Right lung (tissue), 10 donors: ENCODE measurements at places on chromosomes 5 and 9.

- DNase-seq, result no peak
Observed at GRCh38 chr9:88772575-88772974, 218.7 kb upstream of the S1PR3 start.

DNA sequence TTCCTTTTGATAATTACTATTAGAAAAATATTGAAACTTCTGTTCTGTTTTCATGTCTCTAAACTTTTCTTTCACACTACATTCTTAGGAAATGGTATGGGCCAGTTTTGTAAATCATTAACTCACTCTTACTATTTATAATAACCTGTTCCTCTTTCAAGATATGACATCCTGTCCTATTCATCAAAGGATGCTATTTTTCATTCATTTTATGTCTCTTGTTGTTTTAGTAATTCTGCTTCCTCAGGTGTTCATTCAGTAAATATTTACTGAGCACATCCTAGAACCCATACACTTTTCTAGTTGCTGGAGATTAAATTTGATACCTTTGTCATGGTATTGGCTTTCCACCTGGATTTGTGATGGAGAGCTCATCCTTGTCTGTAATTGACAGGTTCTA lies 58.0 kb downstream of the GDA start:
- no peak for DNase-seq

GRCh38 chr9:122580360-122580759 lies 2.8 kb downstream of the OR1L8 start:
- DNase-seq, result no peak

- DNase-seq, result no peak
Observed at GRCh38 chr5:122120493-122120892, 8.9 kb upstream of the ZNF474 start.

- DNase-seq, result no peak
Observed at GRCh38 chr5:155027993-155028629, 14.6 kb downstream of the KIF4B start.

GRCh38 chr9:87512311-87512710 lies 14.6 kb downstream of the DAPK1 start:
- DNase-seq, result no peak

GRCh38 chr5:79536193-79536906 lies 22.4 kb upstream of the HOMER1 start:
- DNase-seq, result no peak

DNA sequence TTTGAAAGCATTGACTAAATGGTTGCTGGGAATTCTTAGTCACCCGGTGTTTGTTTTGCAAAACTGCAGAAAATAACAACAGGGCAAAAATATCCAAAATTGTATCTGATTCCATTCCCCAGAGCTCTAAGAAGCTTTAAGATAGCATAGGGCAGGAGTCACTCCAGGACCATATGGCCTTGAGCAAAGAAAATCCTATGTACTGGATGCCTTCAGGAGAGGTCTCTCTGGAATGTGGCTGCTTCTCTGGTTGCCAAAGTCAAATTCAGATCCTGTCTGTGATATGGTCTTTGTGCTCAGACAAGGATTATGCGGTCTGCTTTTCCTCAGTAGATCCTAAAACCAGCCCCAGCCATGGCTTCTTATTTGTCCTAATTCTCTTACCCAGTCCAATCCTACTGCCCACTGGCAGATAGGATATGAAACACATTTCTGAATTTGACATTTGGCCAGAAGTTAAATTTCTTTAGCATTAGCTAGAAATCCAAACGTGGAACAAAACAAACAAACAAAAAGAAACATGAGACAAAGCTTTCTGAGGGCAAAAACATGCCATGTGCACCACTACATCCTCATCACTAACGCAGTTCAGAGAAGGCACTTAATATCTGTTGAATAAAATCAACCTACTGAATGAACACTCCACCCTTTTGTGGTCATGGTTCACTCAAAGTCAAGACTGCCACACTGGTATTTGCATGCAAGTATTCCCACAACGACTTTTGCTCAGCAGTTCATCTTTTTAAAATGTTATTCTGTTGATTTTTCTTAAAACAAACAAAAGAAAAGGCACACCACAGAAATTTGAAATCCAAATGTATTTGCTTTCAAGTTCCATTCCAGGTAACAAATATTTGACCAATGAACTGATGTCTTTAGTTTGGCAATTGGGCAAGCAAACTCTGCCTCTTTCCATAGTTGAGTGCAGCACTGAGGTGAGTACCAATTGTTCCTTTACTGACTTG lies 165.7 kb downstream of the TRPM6 start:
- DNase-seq, result no peak

- DNase-seq, result no peak
Observed at GRCh38 chr9:23779220-23779619, 46.8 kb downstream of the ELAVL2 start.

DNA sequence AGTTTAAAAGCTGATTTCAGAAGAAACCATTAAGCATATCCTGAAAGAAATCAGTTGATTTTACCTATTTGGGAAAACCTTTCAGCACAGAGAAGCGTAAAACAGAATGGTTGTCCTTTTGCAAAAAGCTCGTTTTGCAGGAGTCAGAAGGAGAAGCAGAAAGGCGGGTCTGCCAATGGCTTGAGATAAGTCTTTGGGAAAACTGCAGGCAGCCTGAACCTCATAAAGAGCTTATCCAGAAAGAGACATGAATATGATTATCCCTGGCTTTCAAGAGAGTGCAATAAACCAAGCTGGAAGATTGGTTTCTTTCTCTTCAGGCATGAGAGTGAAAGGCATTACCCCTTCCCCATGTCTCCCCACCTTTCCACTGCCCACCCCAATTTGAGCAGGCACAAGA lies 353.3 kb downstream of the ARHGEF28 start:
- DNase-seq, result no peak

DNA sequence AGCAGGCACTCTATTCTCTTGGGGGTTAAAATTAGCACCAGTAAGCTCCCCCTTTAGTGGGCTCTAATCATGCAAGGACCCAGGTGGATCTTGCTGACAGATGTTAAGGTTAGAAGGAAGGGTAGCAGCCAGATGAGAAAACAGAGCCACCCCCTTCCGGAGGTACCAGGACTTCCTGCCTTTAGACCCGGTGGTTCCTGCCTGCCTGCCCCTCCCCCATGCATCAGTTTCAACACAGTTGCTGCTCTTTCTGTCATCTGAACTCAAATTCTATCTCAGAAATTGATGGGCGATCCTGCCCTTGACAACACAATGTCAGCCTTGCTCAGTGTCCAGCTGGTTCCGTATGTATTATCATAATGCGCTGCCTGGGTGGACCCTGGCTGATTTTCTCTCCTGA lies 287.3 kb downstream of the EBF1 start:
- DNase-seq, result no peak

GRCh38 chr5:157917899-157918809 lies 59.2 kb upstream of the CLINT1 start:
- DNase-seq, result no peak
